ENCODE measurements at places on chromosomes 6 and 20.
A peak's percentile ranks its signal among the peaks of the same experiment; 100 is the strongest.

DNA sequence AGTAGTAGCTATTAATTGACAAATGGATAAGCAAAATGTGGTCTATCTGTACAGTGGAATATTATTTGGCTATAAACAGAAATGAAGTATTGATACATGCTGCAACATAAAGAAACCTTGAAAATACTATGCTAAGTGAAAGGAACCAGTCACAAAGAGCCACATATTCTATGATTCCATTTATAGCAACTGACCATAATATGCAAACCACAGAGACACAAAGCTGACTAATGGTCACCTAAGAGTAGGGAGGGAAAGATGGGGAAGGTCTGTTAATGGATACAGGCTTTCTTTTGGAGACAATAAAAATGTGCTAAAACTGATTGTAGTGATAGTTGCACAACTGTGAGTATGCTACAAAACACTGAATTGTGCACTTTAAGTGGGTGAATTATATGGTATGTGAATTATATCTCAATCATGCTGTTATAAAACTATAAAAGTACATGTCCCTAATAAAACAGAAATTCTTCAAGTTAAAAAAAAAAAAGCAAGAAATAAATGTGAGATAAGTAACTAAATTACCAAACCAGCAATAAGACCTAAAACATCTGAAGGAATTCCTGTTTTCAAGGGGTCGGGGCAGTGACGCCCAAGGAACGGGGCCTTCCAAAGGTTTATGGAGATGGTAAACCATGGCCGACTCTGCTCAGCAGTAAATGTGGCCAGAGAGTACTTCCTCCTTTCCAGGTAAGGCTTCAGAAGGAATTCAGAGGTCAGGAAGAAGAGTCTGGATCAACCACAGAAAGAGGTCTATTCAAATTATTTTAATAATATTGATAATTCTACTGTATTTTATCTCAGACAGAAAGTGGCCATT, 75.4 kb downstream of the ARHGAP18 start:
- DNase-seq, result no peak

- DNase-seq, result no peak
These were observed 141.9 kb upstream of the ENPP5 start for GRCh38 chr6:46312654-46313053.

DNA sequence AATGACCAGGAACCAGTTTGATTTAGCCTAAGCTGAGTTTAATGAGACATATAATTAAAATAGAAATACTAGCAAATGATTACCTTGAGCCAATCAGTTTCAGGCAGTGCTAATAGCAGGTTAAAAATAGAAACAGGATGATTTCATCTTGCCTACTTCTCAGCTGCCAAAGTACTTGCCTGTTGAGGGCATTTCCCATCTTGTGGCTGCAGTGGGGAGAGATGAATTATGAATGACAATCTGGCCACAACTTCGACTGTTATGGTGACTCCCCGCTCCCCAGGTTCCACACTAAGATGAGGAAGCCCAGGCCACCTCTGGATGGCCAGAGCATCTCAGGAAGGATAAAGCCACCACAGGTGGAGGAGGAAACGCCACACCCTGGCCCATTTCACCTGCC, 31.3 kb downstream of the MBOAT1 start:
- no peak for DNase-seq

DNA sequence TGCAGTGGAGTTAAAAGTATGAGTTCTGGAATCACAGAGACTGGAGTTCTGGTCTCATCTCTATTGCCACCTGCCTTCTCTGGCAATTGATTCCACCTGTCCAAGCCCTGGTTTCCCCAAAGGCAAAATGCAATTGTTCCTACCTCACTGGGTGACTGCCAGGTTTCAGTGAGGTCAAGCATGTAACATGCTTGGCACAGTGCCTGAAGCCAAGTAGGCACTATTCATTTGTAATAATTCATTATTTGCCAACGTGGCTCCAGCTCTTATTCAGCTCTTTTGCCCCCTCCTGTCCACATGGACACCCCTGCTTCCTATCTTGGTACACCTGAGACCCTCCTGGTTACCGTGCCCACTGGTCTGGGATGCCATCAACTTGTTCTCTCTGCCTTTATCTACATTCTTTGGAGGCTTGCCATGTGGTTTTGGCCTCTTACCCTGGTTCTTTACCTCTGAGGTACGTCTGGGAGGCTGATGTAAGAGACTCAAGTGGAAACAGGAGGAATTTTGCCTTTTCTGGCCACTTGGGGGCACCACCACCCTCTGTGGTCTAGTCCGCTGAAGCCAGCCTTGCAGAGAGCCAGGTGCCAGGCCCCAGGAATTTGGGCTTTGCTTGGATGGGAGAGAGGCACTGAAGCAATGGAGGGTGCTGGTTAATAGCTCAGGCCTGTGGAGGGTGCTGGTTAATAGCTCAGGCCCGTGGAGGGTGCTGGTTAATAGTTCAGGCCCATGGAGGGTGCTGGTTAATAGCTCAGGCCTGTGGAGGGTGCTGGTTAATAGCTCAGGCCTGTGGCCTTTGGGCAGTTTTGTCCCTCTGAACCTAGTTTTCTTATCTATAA, 1.7 kb downstream of the KCNK15 start:
- peak; percentile 9 for DNase-seq

DNA sequence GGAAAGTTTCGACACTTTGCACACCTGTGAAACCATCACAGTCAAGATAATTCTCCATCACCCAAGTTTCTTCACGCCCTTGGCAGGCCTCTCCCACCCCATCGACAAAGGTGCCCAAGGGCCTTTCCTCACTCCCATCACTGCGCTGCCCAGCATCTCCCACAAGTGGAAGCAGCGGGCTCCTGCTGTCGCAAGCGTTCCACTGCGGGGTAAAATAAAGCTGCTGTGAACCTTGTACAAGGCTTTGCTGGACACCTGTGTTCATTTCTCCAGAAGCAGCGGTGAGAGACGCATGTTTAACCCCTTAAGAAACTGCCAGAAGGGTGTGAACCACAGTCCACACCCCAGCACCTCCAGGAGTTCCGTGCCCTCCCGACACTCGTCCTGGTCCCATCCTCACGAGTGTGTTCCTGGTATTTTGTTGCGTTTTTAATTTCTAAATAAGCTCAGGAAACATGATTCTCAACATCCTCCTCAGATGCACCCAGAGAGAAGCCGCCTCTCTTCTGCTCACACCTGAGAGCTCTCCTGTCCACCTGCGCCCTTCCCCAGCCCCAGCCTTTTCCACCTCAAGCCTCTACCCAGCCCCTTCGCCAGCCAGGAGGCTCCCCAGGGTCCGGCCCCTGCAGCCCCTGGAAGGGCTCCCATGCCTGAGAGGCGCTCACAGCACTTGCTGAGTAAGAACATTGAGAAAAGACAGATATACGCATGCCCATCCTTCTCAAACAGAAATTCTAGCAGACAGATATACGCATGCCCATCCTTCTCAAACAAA, 97.5 kb downstream of the TAF4 start:
- no peak for DNase-seq

- DNase-seq, result no peak
These were observed 54.9 kb upstream of the CD93 start for GRCh38 chr20:23140991-23141390.

DNA sequence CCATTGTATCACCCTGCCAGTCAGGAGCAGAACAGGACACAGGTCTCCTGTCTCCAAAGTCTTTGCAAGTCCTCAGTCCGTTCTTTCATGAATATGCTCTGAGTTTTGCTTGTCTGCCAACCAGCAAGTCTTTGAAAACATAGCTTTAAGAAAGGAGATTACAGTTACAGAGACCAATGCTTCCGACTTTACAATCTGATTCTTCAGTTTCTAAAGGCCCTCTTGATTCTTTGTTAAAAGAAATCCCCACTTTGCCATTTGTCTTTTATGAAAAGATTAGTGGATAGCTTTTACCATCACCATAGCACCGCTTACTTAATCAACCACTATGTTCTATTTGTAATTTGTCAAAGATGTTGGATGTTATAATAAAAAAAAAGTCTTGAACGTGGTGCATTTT, 562.8 kb upstream of the BTBD3 start:
- DNase-seq, result no peak

GRCh38 chr20:16283307-16283706, 289.9 kb downstream of the KIF16B start:
- no peak for DNase-seq

GRCh38 chr6:39225543-39225942, 3.7 kb downstream of the KCNK5 start:
- no peak for DNase-seq

DNA sequence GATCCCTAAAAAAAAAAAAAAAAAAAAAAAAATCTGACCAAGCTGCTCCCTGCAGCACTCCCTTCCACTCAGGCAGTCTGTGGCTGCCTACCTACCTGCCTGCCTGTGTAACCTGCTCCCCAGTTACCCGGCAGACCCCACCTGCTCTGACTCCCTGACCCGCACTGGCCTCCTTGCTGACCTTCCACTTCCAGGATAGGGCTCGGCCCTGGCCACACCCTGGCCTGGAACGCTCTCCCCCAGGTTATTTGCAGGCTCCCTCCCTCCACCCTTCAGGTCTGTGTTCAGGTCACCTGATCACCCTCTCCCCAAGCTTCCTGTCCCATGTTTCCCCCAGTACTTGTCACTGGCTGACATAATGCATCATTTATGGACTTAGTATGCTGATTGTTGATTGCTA, 134.3 kb downstream of the SLC23A2 start:
- DNase-seq, result no peak

GRCh38 chr20:46027245-46027853, 1.7 kb upstream of the SLC12A5 start:
- no peak for DNase-seq

- no peak for DNase-seq
These were observed 182.8 kb downstream of the GRM1 start for GRCh38 chr6:146211646-146212045.

- DNase-seq, result peak; percentile 16
These were observed 84.9 kb upstream of the ASF1A start for GRCh38 chr6:118808793-118809638.
